ENCODE measurements at places on chromosomes 6 and 20.
A peak's percentile ranks its signal among the peaks of the same experiment; 100 is the strongest.

DNA sequence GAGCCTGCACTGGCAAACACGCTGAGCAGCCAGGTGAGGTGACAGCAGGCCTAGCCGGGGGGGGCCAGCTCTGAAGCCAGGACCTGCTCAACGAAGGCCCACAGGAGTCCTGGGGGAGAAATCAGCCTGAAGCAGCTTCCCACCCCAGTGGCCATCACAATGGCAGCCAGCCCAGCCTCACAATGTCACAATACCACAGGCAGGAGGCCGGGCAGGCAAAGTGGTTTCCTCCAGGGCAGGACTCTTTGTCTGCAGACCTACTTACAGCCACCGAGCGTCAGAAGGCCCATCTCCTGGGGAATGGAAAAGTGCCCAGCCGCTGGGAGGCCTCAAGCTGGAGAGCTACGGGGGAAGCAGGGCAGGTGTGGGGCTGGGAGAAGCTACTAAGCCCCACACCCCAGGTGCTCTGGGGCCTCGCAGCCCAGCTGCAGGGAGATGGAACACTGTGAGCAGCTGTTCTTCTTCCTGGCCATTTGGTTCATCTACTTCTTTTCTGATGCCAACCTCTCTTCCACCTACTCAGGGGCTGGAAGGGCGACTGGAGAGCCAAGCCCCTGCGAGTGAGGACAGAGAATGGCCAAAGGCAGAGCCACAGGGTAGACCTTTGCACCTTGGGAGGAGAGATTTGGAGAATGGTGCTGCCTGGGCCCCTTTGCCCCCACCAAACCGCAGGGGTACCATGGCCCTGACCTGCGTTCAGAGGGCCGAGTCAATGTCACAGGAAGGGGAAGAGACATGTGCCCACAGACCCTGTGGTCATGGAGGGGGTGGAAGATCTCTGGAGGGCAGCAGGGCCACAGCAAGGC, 22.3 kb upstream of the AVP start:
- DNase-seq, result no peak

- DNase-seq, result no peak
Observed at GRCh38 chr6:79399499-79399898, 137.7 kb downstream of the LCA5 start.

GRCh38 chr6:7115543-7116231, 7.9 kb downstream of the RREB1 start:
- no peak for DNase-seq

- no peak for DNase-seq
Observed at GRCh38 chr20:32906200-32906599, 47.5 kb downstream of the EFCAB8 start.

- no peak for DNase-seq
Observed at GRCh38 chr20:9672027-9672426, 157.6 kb downstream of the LAMP5 start.

GRCh38 chr6:90218959-90219208, 77.8 kb downstream of the BACH2 start:
- no peak for DNase-seq

GRCh38 chr6:158242071-158242606, 70.1 kb upstream of the TULP4 start:
- no peak for DNase-seq

- DNase-seq, result no peak
Observed at GRCh38 chr20:35465976-35466375, 10.6 kb downstream of the CEP250 start.

- DNase-seq, result no peak
Observed at GRCh38 chr20:35312318-35312717, 20.1 kb upstream of the FAM83C start.

GRCh38 chr6:72922401-72922800, 300.5 kb downstream of the KCNQ5 start:
- DNase-seq, result no peak

- DNase-seq, result no peak
Observed at GRCh38 chr20:10277616-10278015, 59.0 kb downstream of the SNAP25 start.

- no peak for DNase-seq
Observed at GRCh38 chr20:48706116-48706656, 121.6 kb downstream of the PREX1 start.

DNA sequence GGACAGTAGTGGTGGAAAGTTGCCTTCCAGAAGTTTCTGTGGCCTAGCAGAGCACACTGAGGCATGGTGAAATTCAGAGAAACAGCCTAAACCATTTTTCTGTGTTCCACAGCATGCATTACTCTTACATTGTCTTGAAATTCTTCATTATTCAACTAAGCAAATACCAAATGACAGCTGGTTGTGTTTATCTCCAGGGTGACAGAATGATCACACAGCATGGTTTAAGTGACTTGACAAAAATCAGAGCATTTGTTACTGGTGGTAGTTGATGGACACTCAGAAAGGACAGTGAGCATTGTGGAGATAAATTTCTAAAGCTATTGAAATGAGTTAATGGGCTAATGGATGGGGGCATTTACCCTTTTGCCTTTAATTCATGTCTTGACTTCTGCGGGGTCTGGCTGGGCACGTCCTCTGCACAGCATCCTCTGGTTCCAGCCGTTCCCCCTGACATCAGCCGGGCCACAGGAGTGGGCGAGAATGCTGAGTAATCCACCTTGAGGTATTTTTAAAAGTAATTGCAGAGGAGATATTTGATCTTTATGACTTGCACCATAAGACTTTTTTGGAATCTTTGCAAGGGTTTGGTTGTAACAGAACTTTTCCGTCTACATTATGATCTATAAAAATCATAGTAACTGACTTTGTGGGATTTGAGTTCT, 78.9 kb upstream of the SCP2D1 start:
- no peak for DNase-seq

DNA sequence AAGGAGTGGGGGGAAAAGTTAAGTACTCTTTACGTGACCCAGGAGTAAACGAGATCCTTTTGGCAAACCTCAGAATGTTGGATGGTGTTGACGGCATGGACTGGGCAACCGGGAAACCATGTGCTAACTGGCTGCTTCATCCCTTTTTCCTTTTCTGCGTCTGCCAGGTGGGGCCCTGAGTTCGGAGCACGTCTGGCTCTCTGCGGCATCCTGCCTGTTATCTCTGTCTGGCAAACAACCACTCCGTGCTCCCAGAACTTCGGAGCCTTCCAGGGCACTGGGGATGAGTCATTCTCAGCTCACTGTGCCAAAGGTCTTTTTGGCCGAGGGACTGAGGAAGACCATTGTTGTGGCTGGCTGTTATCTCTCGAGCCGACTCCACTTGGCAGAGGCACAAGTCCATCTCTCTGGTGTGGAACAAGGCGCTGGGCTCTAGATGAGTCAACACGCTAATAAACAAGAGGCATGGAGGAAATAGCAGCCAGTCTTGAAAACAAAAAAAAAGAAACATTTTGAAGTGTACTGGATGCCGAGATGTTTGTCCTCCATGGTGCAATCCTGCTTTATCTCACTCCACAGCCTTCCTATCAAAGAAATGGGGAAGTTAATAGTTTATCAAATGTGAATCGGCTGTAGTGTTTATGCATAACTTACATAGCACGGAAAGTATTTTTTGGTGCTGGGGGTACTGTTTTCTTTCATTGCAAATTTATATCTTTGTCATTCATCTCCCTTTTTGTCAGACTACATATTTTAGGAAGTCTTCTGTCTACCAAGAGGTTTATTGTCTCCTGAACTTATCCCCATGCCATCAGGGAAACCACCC, 64.6 kb upstream of the TXNDC5 start:
- no peak for DNase-seq

DNA sequence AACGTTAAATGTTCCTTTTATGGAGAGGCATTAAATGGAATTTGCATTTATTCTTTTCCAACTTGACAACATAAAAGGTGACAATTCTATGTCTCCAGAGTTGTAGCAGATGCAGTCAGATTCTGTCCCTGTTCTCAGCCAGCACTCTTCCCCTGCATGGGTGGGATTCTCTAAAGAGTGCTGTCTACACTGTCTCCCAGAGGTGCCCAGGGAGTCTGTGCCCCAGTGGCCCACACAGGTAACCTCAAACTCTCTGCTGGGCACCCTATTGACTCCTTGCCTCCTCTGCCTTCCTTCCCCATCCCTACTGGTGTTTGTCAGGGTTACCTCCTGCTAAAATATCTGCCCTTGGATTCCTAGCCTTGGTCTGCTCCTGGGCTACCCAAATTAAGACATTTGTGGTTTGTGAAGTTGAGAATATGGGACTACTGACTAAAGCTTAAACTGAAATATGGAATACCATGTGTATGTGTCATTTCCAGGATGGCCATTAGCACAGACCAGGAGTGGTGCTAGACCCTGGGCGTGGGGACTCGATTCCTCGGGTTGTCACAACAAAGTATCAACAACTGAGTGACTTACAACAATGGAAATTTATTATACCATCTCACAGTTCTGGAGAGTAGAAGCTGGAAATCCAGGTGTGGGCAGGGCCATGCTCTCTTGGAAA, 284.7 kb downstream of the CDH26 start:
- no peak for DNase-seq

DNA sequence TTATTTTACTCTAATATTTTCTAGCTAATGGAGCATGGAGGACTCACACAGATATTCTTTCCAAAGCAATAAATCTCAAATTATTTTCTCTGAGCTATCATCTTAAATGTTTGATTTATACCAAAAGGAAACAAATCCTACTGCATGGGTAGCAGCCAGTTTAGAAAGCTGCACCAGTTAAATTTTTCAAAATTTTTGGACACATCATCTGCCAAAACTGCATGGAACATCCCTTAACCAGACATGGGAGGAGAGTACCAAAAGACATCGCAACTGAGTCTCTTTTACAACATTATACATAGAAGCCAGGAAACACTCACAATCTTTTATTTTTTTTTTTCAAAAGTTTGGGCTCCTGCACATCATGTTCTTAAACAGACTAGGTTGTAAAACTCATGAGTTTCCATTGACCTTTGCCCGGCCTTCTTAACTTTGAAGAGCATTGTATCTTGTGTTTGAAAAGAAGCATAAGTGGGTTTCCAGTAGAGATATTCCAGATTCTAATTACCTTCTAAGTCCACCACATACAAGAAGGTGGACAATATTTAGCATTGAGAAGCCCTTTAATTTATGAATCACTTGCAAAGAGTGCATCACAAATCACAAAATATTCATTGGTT, 87.7 kb upstream of the HMGCLL1 start:
- DNase-seq, result no peak

DNA sequence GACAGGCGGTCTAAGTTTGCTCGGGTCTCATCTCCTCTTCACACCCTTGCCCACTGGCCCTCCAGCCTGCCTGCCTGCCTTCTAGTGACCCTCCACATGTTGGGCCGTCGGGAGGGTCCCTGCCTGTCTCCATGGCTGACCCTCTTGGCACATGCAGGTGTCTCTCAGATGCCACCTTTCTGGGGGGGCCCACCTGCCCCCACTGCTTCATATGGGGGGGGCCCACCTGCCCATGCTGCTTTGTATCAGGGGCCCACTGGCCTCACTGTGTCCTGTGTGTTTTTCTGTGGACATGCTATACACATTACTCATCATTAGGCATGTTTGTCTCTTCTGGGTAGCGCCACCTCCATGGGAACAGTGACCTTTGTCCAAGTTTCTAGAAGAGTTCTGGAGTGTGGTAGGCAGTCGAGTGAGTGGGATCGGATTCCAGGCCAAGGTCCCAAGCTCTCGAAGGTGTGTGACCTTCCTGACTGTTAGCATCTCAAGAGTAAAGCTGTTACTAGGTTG, 40.4 kb upstream of the KIF25 start:
- no peak for DNase-seq

DNA sequence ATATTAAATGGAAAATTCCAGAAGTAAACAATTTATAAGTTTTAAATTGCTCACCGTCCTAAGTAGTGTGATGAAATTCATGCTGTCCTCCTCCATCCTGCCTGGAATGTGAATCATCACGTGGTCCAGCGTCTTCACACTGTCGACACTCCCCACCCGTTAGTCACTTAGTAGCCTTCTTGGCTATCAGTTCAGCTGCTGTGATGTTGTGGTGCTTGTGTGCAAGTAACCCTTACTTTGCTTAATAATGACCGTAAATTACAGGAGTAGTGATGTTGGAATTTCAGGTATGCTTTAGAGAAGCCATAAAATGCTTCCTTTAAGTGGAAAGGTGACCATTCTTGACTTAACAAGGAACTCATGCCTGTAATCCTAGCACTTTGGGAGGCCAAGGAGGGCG, 25.2 kb downstream of the RIOK1 start:
- DNase-seq, result no peak

GRCh38 chr6:102075539-102075938, 682.0 kb downstream of the GRIK2 start:
- DNase-seq, result no peak

- no peak for DNase-seq
Observed at GRCh38 chr20:3340443-3340842, 67.0 kb downstream of the DNAAF9 start.

DNA sequence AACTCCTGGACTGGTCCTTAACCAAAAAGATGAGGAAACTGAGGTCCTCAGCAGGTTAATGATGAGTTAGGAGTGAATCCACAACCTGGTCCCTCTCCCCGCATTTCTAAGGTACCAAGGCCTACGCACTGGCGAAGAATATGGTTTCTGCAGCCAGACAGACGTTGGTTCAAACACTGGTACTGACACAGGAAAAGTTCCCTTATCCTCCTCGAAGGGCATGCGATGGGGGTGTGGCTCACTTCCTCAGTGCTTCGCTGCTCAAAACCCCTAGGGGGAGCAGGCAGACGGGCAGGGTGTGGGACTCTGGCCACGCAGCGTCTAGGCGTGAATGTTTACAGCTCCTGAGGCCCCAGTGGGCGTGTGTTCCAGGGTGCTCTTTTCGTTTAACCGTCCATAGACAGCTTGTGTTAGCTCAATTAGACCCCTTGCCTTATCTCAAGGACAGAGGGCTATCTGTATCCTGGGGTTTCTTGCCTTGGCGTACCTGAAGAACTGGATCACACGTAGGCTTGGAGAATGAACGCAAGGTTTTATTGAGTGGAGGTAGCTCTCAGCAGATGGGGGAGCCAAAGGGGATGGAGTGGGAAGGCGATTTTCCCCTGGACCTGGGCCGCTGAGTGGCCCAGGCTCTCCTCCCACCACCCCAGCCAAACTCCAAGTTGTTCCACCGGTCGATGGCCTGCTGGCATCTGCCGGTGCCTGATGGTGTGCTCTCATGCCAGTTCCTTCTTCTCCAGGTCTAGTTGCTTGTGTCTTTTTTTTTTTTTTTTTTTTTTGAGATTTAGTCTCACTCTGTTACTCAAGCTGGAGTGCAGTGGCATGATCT, 31.8 kb upstream of the PTPN1 start:
- DNase-seq, result peak; percentile 76

GRCh38 chr6:137155830-137156229, 17.6 kb downstream of the IL22RA2 start:
- DNase-seq, result peak; percentile 22

DNA sequence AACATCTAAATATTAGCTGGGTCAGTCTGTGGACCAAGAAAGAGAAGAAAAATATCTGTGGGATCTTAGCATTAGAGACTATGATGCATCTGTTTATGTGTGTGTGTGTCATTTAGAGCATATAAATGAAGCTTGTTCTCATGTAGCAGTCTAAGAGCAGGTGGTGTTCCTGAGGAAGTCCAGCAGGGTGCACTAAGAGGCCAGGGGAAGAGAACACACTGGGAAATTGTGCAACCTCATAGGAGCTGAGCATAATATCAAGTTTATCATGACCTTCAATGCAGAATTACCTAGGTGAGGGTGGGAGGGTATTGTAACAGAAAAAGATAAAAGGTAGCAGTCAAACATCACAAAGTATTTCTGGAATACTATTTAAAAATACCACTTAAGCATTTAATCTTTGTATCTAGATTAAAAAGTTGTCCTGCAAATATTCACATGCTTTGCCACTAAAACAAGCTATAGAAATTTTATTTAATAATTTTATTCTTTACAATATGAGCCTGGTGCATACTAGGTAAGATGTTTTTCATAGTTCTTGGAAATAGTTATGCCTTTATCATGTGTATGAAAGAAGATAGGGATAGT, 80.5 kb downstream of the SMPDL3A start:
- DNase-seq, result no peak
